ENCODE measurements at places on chromosomes 6 and 20. TPM values are rescaled to one million over a fixed set of nuclear protein-coding genes. Genes with fewer than 3 reads are reported as not detected.

Gene CFAP61
- total RNA-seq, result 0.17 TPM

Gene MARCKS
- 104 TPM for total RNA-seq

Gene HEY2
- total RNA-seq, result not detected

Gene NKX2-2
- total RNA-seq, result not detected

Gene NPEPL1
- 23.0 TPM for total RNA-seq

Gene CHRNA4
- total RNA-seq, result not detected

Gene BPIFB2
- not detected for total RNA-seq

Gene ENPP4
- total RNA-seq, result 0.50 TPM

Gene RNF144B
- 1.2 TPM for total RNA-seq

Gene SOX18
- 0.29 TPM for total RNA-seq

Gene COL19A1
- total RNA-seq, result not detected

Gene PDRG1
- total RNA-seq, result 3.3 TPM

Gene PTK6
- total RNA-seq, result not detected

Gene CDH26
- 0.50 TPM for total RNA-seq

Gene ANKRD6
- total RNA-seq, result 1.8 TPM

Gene KHDC3L
- total RNA-seq, result not detected

Gene C6orf132
- 0.29 TPM for total RNA-seq

Gene SASH1
- total RNA-seq, result 106 TPM

All from smooth muscle cell of trachea (primary cell).